ENCODE measurements at places on chromosomes 1 and 21. TPM values are rescaled to one million over a fixed set of nuclear protein-coding genes. Genes with fewer than 3 reads are reported as not detected.

DNA sequence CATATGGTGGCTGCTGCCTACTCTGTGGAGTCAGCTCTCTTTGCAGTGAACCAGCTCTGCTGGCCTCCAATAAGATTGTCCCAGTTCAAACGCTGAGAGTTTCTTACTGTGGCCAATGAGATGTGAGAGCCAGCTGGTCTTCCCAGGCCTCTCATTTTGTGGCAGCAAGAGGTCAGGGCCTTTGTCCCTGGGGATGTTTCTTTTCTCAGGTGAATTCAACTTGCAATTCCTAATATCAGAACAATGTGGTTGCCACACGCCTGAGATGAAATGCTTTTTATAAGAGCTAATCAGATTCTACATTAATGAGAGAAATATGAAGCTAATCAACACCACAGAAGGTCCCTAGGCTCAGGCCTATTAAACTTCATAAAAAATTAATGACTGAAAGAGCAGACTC, 660.1 kb upstream of the CAMK1G start:
- H3K36me3 ChIP-seq, result no peaks in the 10 kb centered on the region
- H3K27me3 ChIP-seq, result no peaks in the 10 kb centered on the region
- DNase-seq, result no peak
- no peaks in the 10 kb centered on the region for H3K4me1 ChIP-seq

GRCh38 chr21:39715804-39716397, 29.1 kb upstream of the IGSF5 start:
- H3K4me1 ChIP-seq, result no peaks in the 10 kb centered on the region
- H3K4me3 ChIP-seq, result no peak overlapping the region
- no peaks in the 10 kb centered on the region for H3K27me3 ChIP-seq
- no peaks in the 10 kb centered on the region for H3K36me3 ChIP-seq

GRCh38 chr1:117696561-117696960, 90.7 kb downstream of the TENT5C start:
- H3K27ac ChIP-seq, result peak overlapping the region; percentile 86
- H3K36me3 ChIP-seq, result no peaks in the 10 kb centered on the region
- H3K4me1 ChIP-seq, result peaks cover 22% of the 10 kb centered on the region
- DNase-seq, result no peak
- H3K4me3 ChIP-seq, result no peak overlapping the region
- no peaks in the 10 kb centered on the region for H3K27me3 ChIP-seq

DNA sequence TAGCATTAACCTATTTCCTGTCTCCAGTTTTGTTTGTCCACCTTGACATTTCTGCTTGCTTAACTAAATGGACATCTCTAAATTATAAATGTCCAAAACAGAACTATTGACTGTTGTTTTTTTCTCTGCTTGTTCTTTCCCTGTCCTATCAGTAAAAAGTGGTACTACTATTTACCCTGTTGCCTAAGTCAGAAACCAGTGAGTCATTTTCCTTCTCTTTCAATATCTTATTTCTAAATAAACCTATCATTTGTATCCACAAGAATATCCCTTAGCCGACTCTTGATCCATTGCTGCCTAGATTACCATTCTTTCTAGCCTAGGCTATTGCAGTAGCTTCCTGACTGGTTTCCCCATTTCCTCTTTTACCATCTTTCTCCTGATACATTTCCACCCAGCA, 22.5 kb downstream of the MIER1 start:
- H3K27ac ChIP-seq, result no peak overlapping the region
- H3K4me3 ChIP-seq, result no peak overlapping the region
- H3K27me3 ChIP-seq, result no peaks in the 10 kb centered on the region
- peaks cover 4% of the 10 kb centered on the region for H3K4me1 ChIP-seq
- DNase-seq, result no peak

Gene CLDN14
- total RNA-seq, result not detected

Gene FLG2
- total RNA-seq, result not detected
